ACHN (cell line): ENCODE measurements at places on chromosomes 16 and 17.
A peak's percentile ranks its signal among the peaks of the same experiment; 100 is the strongest.

DNA sequence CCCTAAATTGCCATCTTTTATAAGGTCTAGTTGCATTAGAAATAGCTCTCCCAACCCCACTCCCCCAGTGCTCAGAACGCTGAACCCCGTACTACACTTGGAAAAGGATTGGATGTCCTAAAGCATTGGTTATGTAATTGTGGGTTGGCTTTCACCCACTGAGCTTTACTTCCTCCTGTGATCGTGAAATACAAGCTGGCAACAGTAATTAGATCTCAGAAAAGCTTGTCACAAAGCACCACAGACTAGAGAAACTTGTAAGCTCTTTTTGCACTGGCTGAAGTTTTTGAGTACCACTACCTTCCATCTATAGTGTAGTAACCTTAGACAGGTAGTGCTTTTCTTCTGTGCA is 54.4 kb downstream of the SIAH1 start:
- no peak for DNase-seq

DNA sequence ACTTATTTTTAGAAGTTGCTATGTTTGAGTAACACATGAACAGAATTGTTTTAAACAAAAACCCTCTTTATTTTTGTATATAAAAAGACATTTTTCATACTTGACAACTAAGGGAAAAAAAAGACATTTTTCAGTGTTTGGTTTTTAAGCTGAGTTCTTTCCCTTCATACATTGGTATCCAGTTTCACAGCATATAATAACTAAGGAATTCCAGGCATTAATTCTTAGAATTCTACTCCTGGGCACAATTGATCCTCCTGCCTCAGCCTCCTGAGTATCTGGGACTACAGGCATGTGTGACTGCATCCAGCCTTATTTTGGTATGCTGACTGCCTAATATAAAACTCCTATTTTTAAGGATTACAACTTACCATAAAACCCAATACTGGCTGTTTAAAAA is 8.4 kb downstream of the FBXO47 start:
- no peak for DNase-seq

- peak; percentile 10 for DNase-seq
Observed at GRCh38 chr17:57080718-57081117, 4.3 kb upstream of the AKAP1 start.

DNA sequence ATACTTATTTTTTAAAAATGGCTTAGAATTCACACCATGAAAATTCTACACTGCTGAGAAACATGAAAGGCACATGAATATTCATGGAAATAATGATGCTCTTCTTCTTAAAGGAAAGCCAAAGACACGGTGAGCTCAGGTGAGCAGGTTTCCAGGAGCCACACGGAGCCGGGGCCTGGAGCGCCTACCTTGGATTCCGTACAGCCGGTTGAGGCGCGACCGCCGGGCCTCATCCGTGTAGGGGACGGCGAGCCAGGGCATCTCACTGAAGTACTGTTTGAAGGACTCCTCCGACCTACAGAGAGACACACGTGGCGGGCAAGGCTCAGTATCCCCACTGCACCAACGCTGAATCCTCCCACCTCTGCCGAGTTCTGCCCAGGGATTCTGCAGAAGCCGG is 37.1 kb downstream of the MRM3 start:
- DNase-seq = no peak

DNA sequence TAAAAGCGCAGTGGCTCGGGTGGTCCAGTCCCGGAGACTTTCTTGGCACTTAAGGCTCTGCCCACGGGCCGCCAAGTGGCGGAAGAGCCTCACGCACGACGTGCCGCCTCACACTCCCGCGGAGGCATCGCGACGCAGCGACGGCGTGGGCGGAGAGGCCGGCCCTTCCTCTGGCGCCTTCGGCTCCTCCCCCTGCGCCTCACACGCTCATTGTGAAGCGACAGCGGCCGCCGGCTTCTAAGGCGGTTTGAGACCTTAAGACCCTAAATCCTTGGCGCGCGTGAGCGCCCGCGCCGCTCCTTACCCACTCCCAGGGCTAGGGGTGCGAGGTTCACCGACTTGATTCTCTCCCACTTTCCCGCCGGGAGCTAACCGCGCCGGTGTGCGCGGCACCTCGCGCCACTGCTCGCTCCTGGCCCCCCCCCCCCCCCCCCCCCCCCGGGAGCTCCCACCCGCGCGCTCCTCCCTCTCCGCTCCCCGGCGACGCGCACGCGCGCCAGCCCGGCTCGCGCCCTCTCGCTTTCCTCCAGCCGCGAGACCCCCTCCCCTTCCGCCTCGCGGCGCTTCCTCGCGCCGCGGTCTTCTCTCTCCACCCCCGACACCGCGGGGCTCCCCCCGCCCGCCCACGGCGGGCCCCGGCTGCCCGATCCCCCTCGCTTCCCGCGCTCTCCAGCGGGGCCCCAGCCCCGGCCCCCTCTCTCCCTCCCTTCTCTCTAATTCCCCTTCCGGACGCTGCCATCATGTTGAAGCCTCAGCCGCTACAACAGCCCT is at the start of gene ATXN2L:
ATXN2L (plus strand) TSS at position 480 of the 771 bp plus-strand sequence; CDS start at position 741, 261 bp downstream.
- peak; percentile 98 for DNase-seq

DNA sequence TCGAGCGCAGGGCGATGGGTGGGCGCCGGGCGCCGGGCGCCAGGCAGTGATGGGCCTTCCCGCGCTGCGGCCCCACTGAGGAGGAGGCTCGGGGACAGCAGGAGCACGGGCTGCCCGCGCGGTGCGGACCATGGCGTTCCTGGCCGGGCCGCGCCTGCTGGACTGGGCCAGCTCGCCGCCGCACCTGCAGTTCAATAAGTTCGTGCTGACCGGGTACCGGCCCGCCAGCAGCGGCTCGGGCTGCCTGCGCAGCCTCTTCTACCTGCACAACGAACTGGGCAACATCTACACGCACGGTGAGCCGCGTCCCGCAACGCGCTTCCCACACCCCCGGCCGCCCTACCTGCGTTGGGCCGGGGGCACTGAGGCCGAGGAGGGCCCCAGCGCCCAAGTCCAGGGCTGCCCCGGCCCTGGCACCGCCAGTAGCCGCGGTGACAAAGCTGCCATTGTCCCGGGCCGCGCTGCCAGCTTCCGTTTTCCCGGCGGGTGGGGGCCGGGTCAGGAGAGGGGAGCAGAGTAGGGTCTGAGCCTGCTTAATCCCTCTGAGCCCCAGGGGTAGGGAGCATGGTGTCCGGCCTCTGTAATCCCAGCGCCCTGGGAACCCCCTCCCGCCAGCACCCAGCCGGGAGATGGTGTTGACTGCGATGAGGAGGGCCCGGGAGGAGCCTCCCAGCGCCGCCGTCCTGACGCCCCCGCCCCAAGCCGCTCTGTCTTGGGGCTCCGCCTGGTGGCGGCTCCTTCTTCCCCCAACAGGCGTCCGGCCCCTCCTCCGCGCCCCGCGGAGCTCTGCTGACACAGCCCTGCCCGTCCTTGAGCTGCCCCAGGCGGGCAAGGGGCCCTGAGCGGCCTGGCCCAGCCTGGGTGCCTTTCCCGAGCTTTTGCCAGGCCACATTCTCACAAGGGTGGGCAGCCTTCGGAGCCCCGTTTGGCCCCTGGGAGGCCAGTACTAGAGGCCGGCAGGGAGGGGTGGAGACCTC is 685 bp downstream of the PAQR4 start:
- peak; percentile 84 for DNase-seq

- no peak for DNase-seq
Observed at GRCh38 chr16:69889295-69889964, 61.7 kb upstream of the CLEC18A start.

GRCh38 chr17:46822388-46822921 is 4.0 kb upstream of the WNT3 start:
- no peak for DNase-seq

GRCh38 chr16:10688291-10688690 is 6.4 kb downstream of the TEKT5 start:
- DNase-seq = no peak

GRCh38 chr17:83061586-83061985 is 17.8 kb upstream of the METRNL start:
- DNase-seq = no peak
